CD4-positive, alpha-beta T cell (primary cell): ENCODE measurements at places on chromosomes 2 and 18.

DNA sequence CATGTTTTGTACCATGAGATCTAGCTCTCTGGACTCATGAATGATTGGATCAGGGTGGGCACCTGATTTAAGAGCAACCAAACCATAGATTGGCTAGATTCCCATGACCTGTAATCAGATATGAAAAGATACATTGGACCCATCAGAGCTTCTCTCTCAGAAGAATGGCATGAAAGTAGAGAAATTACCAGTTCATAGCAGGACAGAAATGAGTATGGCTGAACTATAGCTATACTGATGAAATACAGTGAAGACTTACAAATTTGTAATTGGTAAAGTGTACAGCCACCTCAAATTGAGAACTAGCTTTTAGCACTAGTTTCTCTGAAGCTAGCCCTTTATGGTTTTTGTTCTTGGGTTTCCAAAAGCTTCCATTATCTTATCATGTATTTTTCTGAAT is 19.0 kb upstream of the EML4 start:
- no peak for DNase-seq

DNA sequence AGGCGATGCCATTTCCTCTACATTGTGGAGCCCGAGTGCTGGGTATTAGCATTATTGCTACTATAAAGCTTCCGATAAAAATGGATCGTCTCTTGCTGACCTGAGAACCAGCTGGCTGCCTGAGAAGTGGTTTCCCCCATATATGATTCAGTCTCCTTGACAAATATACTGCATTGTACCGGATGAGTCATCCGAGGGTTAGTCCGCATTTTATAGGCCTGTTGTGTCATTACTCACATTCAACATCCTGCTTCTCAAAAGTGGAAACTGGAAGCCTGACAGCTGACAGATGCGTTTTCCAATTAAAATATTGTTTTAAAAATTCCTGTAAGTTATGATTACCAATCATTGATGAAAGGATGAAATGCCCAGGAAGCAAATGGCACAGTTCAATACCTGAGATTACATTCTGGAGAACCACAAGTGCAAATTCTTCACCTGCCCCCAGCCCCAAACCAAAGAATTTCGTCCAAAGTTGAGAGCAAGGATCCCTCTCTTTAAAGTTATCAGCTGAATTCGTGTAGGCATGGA is 65.7 kb downstream of the SPRED2 start:
- DNase-seq: no peak

DNA sequence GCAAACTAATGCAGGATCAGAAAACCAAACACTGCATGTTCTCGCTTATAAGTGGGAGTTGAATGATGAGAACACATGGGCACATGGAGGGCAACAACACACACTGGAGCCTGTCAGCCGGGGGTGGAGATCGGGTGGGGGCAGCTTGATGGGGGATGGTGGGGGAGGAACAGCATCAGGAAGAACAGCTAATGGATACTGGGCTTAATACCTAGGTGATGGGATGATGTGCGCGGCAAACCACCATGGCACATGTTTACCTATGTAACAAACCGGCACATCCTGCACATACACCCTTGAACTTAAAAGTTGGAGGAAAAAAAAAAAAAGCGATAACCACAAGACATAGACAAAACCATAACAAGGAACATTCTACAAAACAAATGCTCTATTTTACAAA is 10.4 kb downstream of the CHMP3 start:
- DNase-seq: peak; percentile 28

DNA sequence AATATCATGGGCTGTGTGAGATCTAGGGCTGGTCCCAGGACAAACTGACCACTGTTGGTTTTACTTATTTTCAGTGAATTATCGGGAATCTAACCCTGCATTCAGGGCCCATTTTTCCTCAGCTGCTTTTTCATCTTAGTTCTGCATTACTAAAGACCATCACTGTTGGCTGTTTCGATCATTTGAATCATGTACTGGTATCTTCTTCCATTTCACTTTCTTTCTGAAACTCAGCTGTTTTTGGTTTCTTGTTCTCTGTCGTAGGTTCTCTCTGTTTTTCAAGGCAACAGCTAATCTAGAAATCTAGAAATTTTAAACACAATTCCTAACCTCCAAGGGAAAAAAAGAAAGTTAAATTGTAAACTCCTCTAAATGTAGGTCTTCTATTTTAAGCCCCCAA is 159.9 kb upstream of the SESTD1 start:
- no peak for DNase-seq

DNA sequence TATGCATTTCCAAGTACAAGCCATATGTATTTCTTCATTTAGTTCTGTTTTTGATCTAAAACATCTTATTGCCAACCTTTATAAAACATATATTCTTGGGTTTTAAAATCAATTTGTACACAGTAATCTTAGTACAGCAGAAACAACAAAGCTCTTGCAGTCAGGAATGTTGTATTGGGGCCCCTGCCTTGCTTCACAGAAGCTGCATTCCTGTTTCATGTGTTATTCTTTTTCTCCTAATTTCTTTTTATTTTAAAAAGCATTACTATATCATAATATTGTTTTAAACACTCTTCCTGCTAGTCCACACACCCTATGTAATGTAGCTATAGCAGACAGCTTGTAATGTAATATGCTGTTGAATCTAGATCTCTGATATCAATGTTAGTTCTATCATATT is 24.0 kb downstream of the SERPINB7 start:
- DNase-seq: no peak

DNA sequence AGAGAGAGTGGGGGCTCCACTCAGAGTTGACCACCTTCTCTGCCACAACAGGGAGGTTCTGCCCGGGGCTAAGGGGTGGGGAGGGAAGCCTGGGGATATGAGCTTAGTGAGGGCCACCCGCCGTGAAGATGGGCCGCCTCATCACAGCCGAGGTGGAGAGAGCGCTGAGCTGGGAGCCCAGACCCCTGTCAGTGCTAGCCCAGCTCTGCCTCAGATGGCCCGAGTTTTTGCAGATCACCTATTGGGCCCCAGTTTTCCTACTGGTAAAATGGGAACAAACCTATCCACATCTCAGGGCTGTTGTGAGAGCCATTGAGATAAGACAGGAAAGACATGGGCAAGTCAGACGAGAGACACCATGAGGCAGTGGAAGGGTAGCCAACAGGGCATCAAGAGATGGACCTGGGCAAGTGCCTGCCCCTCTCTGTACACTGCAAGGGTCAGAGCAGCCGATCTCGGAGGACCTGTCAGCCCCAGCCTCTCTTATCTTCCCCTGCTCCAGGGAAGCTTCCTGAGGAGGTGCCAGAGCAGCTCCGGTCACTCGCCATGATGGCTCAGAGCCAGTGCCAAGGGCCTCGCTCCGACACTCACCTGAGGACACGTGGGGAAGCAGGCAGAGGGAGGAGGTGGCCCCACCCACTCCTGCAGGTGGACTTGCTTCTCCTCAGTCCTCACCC is 88.9 kb downstream of the MCFD2 start:
- DNase-seq: no peak

DNA sequence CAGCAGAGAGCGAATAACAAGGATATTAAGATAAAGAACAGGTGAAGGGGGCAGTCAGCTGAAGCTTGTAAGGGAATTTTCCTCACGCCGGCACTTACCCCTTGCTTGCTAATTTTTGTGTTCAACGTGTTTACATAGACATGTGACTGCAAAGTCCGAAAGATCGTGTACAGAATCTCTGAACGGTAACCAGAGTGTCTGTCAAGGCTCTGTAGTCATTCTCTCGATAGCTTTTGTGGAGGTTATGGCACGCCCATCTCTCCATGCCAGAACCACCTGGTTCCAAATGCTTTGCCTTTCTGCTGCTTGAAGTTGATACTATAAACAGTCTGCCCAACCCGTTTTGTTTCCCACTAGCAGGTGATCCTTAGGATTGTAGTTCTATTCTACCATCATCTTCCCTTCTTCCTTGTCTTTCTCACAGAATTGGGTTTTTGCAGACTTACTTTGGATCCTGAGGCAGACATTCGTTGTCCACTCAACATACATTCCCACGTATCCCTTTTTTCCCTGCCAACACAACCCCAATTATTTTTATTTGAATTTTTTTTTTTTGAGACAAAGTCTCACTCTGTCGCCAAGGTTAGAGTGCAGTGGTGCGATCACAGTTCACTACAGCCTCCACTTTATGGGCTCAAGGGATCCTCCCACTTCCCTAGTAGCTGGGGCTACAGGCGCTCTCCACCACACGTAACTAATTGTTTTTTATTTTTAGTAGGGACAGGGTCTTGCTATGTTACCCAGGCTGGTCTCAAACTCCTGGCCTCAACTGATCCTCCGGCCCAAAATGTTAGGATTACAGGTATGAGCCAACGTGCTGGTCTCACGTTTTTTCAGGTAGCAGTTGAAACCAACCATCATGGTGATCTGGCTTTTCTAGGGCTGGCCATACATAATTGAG is 1.3 kb upstream of the USP34 start:
- DNase-seq: peak; percentile 70

- no peak for DNase-seq
Measured at GRCh38 chr2:26530240-26530540, 52.3 kb upstream of the OTOF start.

GRCh38 chr18:49563130-49563540 is 1.3 kb downstream of the LIPG start:
- DNase-seq: no peak

GRCh38 chr2:165518611-165519010 is 49.1 kb downstream of the CSRNP3 start:
- DNase-seq: no peak

DNA sequence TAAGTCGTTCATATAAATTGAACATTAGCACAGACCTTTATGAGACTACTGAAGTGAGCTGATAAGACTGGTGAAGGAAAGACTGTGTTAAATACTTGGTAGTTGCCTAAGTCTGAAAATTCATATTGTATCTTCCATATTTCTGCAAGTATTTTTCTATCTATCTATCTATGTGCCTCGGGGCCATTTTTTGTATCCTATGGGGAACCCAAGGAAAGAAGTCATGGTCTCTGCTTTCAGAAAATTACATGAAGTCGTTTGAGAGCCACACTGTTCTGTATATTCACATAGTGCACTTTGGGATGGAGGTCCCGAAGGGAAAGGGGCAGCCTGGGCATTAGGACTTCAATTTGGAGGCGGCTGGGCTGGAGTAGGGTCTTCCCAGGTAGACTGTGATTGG is 89.6 kb downstream of the EPAS1 start:
- no peak for DNase-seq

GRCh38 chr2:196123679-196124373 is 47.6 kb downstream of the STK17B start:
- DNase-seq: no peak

DNA sequence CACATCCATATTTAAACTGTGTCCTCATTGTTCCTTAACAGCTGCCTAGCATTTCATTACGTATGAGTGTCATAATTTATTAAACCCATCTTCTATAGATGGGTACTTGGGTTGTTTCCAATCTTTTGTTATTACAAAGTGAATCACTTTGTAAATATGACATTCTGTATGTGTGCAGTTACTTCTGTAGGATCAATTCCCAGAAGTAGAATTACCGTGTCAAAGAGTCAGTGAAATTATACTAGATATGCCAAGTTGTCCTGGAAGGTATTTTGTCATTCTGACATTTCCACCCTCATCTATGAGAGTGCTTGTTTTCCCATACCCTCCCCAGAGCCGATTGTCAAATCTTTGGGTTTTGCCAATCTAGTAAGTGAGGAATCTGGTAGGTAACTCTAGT is 194.5 kb upstream of the APCDD1 start:
- no peak for DNase-seq

- DNase-seq: no peak
Measured at GRCh38 chr2:173126819-173127218, 51.2 kb downstream of the MAP3K20 start.

GRCh38 chr2:42236911-42237310 is 67.8 kb downstream of the EML4 start:
- DNase-seq: no peak

- no peak for DNase-seq
Measured at GRCh38 chr2:74027496-74027895, 42.8 kb downstream of the TET3 start.

GRCh38 chr2:168432565-168433186 is 23.4 kb upstream of the CERS6 start:
- DNase-seq: no peak

DNA sequence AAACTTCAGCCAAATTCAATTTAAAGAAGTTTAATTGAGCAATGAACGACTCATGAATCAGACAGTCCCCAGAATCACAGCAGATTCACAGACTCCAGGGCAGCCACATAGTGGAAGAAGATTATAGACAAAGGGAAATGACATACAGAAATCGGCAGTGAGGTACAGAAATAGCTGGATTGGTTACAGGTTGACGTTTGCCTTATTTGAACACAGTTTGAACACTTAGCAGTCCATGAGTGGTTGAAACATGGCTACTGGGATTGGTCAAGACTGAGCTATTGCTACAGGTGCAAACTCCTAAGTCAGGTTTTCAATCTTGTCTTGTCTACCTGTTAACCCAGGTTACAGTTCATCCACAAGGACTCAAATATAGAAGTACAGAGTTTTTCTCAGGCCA is 169.6 kb downstream of the DLGAP1 start:
- no peak for DNase-seq

GRCh38 chr18:50853863-50854271 is 25.1 kb upstream of the ME2 start:
- DNase-seq: no peak

DNA sequence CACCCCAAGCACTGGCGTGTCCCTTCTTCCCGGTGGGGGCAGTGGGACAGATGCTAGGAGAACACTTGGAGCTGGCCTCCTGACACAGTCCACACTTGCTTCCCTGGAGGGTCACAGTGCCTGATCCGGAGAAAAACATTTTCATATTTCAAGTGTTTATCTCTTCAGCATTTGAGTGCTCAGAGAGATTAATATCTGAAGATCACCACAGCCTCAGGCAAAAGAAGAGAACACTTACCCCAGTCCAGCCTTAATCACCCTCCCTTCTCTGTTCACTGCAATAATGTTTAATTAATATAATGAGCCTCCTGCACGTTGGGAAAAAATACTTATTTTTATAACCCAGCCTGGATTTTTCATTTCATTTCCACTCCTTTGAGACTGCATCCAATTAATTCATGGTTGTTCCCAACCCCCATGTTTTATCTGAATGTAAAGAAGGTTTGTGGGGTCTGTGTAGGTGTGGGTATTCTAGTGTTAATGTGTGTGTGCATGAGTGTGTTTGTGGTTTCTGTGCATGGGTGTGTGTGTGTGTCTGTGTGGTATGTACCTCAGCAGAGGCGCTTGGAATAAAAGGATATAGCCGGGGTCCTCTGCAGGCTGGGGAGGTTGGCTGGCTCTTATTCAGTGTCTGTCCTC is 72.1 kb downstream of the NRP2 start:
- no peak for DNase-seq

GRCh38 chr2:134231301-134231964 is 22.4 kb upstream of the MGAT5 start:
- DNase-seq: no peak

GRCh38 chr18:79544386-79544963 is 135.1 kb upstream of the CTDP1 start:
- no peak for DNase-seq

GRCh38 chr2:224041554-224041953 is 2.5 kb upstream of the SERPINE2 start:
- DNase-seq: no peak
